ENCODE measurements at places on chromosomes 4 and X.

GRCh38 chr4:53854991-53855568 lies 209.3 kb downstream of the CHIC2 start:
- no peak for DNase-seq

GRCh38 chr4:57044279-57044678 lies 65.6 kb downstream of the POLR2B start:
- no peak for DNase-seq

DNA sequence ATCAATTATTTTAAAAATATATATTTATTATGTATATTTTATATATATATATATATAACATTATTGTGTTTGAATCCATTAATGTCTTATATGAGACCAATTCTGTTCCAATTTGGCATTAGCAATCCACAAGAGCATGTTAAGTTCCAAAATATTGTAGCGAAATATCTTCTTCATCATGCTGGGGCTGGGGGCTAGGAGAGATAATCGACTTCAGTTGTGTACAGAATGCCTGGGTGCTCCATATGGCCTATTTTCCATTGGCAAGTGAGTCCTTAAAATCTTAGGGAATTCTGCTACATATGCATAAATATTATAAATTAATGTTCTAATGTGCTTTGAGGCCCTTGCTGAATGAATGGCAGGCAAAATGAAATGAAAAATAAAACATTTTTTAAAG lies 117.7 kb downstream of the PCDH7 start:
- DNase-seq, result no peak

DNA sequence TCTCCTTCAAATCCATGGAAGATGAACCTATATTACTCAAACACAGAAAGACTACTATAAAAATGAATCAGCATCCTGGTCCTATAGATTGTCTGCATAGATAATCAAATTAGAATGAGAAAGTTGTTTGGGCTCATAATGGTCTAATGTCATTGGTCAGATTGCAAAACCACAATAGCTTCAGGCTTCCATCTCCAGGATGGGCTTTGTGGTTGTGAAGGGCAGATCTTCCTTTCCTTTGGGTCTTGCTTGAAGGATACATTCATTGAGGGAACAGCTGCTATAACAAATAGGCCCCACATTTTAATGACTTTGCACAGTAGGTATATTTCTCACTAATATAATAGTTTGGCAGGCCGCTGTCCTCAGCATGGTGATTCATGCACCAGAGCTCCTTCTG lies 94.3 kb downstream of the REPS2 start:
- no peak for DNase-seq

GRCh38 chrX:31483336-31483735 lies 411.5 kb upstream of the FTHL17 start:
- DNase-seq, result no peak

GRCh38 chrX:104324461-104325212 lies 69.9 kb upstream of the ESX1 start:
- DNase-seq, result no peak

DNA sequence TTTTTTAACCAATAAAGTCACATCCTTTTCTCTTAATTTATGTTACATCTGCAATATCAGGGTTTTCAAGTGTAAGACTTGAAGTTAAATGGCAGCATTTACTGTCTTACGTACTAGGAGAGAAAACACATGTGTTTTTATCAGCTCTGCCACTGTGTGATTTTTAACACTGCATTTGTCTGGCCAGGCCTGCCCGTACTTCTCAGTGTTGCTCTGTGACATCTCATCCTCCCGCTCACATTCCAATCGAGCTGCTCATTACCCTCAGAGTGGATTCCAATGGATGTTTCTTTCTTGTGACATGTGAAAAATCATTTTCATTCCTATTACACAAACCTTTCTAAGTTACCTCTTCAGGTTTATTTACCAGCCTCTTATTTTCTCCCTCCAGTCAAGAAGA lies 420.3 kb downstream of the FAT4 start:
- DNase-seq, result no peak

DNA sequence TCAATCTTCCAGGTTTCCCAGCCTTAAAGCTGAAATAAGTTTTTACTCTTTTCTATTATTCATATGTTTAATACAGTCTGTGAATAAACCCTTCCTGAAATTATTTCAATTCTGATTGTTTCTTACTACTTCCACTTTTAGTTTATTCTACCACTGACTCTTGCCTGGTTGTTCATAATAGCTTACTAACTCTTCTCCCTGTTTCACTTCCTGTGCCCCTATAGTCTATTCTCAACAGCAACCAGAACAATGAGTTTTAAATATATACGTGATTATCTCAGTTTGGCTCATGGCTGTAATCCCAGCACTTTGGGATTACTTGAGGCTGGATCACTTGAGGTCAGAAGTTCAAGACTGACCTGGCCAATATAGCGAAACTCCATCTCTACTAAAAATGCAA lies 408.0 kb upstream of the SPOCK3 start:
- DNase-seq, result no peak
